Breast epithelium (tissue), 4 donors: ENCODE measurements at places on chromosomes 6 and 20. TPM values are rescaled to one million over a fixed set of nuclear protein-coding genes. Genes with fewer than 3 reads are reported as not detected.

- DNase-seq, result no peak
These were observed 30.9 kb upstream of the AVP start for GRCh38 chr20:3115190-3116107.

DNA sequence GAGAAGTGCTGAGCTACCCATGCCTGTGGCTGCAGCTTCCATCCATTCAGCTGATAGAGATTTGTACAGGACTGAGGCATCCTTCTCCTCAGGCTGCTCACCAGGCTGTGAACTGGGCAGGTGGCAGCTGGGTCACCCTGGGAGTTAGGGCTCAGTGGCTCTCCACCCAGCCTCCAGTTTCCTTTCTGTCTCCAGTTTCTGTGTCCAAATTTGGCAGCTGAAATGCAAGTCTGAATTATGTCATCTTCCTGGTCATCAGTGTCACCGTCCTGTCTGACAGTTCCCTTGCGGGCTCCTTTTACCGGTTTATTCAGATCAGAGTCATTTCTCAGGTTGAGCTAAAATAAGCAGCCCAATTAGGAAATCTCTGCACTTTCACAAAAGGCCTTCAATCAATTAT is 93.3 kb downstream of the EDN1 start:
- no peak for DNase-seq

- DNase-seq, result peak; percentile 34
These were observed 101.4 kb upstream of the AGPAT4 start for GRCh38 chr6:161374971-161375873.

- DNase-seq, result peak; percentile 34
These were observed 964 bp downstream of the RPL10A start for GRCh38 chr6:35468980-35469750.

DNA sequence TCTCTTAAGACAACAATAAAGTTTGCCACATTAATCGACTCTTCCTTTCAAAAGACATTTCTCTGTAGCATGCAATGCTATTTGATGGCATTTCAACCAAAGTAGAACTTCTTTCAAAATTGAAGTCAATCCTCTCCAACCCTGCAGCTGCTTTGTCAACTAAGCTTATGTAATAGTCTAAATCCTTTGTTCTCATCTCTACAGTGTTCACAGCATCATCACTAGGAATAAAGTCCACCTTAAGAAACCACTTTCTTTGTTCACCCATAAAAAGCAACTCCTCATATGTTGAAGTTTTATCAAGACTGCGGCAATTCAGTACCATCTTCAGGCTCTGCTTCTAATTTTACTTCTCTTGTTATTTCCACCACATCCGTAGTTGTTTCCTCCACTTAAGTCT is 11.5 kb upstream of the BLOC1S5 start:
- no peak for DNase-seq

DNA sequence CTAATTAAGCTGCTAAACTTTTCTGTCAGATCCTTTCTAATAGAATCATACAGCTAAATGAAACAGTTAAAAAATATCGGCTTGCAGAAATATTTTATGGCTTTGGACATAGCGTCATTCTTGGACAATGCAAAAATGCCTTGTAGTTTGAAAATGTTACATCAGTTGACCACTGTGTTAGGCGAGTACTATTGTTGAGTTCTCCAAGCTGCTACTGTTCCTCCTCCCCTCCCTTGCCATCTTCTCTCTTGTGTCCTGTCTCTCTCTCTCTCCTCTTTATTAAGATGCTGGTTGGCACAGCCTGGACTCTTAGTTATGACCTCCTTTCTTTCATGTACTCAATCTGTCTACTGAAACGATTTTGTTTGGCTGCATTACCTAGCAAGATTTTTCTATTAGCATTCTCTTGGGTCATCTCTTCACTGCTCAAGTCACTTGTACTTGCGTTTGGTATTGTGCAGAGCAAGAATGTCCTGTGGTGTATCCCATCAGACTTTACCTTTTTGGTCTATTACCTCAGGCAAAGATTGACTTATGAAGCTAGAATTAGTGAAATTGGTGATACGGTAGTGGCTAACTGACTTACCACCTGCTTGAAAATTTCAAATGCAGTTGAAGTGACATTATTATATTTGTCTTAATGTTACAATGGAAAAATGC is 127.9 kb downstream of the FARS2 start:
- DNase-seq, result no peak

DNA sequence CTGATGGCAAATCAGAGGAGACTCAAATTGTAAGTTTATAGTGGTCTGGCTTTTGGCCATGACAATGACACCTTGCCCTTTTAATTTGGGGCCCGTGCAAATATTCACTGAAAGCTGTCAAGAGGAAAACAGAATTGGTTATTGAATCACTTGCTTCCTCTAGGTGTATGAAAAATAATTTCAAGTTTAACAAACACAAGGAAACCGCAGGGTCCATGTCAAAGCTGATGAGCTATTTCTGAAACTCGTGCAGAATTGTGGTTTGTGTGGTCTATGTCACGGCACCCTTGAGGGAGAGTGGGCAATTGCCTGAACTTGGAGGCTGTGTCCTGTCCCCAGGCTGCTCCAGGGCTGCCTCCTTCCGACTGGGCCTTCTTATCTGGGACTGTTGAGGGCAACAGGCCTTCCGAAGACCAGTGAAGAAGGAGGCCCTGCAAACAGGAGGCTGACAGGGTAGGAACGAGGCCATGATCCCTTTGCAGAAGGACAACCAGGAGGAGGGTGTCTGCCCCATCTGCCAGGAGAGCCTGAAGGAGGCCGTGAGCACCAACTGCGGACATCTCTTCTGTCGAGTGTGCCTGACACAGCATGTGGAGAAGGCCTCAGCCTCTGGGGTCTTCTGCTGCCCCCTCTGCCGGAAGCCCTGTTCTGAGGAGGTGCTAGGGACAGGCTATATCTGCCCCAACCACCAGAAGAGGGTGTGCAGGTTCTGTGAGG is 788 bp downstream of the TRIM40 start:
- no peak for DNase-seq

ID4 gene
- total RNA-seq, result 92.9 TPM
